NCI-H510A treated with DMSO at 0.1 percent for 48 hours (cell line): ENCODE measurements at places on chromosomes 2 and 18.

GRCh38 chr2:197209742-197210408, 100.7 kb downstream of the ANKRD44 start:
- no peak for DNase-seq

DNA sequence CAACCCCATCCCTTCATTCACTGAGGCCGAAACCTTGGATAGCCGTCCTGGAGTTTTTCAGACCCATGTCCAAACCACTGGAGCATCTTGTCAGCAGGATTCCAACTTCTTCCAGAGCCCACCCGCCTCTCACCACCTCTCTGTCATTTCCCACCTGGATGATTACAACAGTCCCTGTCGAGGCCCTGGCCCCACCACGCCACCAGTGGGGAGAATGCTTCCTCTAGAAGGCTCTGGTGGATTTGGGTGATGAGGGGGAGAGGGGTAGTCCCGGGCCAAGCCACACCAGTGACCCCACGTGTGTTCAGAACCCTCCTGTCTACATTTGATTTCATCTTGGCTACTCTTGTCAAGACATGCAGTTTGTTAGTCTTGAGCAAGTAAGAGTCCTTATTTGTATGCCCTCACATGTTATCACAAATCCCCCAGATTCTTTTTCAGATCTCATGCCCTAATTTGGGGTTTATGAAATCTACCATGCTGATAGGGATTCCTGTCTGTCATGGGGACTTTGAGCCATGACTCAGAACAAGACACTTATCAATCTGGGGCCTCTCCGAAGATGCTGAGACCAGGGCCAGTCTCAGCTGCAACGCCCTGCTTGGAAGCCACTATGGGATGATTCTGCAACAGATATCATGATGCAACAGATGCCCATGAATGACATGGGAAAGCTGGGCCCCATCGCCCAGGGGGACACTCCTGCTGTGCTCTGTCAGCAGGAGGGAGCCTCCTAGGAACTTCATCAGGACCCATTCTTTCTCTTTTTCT, 186.1 kb downstream of the ZFP36L2 start:
- no peak for DNase-seq

DNA sequence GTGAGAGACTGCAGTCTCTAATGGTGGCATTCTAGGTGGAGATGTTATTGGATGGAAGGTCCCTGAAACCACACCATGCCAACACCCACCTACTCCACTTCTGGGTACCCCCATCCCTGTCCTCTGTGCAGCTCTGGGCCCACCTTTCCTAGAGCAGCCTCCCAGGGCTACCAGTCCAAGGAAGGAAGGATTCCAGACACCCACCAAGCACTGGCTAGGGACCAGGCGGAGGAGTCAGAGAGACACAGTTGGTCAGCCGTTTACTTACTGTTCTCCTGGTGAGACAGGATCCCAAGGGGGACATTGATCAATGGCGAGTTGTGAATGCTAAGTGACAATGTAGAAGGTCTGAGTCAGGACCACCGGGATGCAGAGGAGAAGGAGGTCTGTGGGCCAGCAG, 151.6 kb downstream of the TTC32 start:
- no peak for DNase-seq

- DNase-seq: no peak
Observed at GRCh38 chr2:84938194-84938879, 32.6 kb upstream of the KCMF1 start.

- DNase-seq: peak; percentile 4
Observed at GRCh38 chr18:62452280-62452831, 70.5 kb upstream of the ZCCHC2 start.

DNA sequence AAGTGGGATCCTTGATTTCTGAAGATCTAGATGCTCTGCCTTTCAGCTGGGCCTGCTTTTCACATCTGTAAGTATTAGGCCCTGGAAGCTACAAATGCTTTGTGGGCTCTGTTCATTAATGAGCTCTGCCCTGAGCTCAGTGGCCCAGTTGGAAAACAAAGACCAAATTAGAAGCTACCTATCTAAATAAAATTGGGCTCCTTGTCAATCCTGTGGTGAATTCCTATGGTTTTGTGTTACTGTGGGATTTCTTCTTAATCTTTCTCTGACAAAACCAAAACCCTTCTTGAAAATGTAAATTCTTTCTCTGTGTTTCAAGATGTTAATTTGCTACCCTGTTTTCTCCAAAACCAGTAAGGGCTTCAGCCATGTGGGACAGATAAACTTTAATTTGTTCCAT, 219.0 kb upstream of the HS6ST1 start:
- no peak for DNase-seq

- DNase-seq: no peak
Observed at GRCh38 chr2:216849987-216850386, 9.9 kb downstream of the TNP1 start.

DNA sequence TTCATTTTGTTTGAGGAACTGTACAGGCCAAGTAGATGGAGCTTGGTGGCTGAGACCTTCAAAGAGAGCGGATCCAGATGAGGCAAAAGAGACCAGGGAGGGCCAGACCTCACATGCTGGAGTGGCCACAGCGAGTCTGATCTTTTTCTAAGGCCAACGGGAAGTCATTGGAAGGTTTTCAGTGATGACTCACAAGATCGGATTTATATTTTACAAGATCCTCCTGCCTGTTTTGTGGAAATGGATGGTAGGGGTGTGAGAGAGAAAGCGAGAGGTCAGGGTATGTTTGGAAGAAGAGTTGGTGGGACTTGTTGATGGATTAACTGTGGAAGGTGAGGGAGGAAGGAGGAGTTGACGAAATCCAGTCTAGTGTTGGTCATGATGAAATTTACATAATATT, 44.6 kb upstream of the TUBA3D start:
- DNase-seq: no peak

- DNase-seq: no peak
Observed at GRCh38 chr18:75097491-75098225, 111.3 kb downstream of the PTGR3 start.

DNA sequence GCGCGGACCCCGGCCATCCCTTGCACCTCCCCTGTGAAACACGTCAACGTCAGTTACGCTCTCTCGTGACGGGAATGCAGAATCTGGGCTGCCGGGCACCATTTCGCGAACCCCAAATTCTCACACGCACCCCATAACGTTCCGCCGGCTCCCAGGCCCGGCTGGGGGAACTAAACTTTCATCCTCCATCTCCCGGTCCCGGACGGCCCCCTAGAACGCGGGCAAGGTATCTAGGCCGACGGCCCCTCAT, 544 bp downstream of the DNAJC27 start:
- DNase-seq: no peak

DNA sequence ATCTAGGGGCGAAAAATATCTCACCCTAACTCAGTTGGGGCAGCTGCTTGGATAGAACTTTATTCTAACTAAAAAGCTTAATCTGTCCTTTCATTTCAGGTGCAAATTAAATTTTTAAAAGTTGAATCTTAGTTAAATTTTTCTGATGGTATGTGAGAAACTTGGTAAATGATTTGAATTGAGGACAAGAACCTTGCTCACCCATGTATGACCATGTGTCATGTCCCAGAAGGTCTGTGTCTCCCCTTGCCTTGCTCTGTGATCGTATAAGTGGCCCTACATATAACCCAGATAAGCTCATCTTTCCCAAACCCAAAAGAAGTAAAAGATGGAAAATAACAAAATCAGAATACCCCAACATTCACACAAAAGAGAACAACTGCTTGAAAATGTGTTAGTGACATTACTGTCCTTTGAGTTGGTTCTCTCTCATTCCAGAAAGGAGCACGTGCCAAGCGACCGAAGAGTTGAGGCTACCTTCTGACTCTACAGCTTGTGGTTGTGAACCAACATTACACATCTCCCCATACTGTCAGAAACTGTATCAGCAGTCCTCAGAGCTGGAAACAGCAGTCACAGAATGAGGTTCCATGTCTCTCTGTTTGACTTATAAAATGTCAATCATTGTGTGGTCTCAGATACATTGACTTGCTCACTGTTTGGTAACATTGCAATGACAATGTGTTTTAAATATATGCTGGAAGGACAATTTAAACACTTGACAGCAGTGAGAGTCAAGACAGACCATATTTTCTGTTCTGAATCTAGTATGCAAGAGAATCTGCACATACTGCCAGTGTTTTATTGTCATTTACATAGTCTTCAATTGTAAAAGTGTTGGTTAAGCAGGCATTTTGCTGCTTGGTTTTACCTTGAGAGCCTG, 46.3 kb upstream of the TANK start:
- no peak for DNase-seq

GRCh38 chr2:200414367-200414766, 95.5 kb downstream of the KCTD18 start:
- no peak for DNase-seq

GRCh38 chr2:158493458-158493857, 36.7 kb downstream of the PKP4 start:
- no peak for DNase-seq

DNA sequence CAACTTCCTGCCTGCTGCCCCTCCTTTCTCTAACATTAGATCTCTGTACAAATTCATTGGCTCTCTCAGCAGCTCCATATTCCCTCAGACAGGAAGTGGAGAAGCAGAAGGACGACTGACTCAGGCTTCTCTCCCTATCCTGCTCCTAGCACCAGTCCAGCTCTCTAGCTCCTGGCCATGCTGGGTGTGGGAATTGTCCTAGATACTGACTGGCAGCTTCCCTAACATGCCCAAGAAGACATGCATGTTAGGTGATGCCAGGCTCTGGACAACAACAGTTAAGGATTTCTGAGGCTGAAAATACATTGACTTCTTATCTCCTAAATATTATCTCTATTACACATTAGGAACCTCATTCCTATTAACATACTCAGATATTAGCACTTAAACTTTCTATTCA, 292.9 kb downstream of the IKZF2 start:
- DNase-seq: no peak

DNA sequence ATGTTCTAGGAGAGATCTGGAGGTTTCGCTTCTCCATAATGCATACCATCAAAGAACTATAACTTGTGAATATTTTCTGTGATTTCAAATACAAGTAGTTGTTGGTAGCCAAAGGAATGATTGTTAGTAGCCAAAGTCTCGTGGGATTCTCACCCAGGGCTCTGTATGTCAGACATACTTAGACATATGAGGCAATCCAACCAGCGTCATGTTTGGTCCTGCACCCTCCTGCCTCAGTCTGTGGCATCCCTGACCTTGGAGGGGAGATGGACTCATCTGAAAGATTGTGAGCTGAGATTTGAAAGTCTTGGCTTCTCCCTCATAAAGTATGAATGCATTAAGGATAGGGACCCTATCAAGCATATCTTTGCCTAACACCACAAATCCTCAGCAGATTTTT, 81.2 kb downstream of the CTIF start:
- no peak for DNase-seq

DNA sequence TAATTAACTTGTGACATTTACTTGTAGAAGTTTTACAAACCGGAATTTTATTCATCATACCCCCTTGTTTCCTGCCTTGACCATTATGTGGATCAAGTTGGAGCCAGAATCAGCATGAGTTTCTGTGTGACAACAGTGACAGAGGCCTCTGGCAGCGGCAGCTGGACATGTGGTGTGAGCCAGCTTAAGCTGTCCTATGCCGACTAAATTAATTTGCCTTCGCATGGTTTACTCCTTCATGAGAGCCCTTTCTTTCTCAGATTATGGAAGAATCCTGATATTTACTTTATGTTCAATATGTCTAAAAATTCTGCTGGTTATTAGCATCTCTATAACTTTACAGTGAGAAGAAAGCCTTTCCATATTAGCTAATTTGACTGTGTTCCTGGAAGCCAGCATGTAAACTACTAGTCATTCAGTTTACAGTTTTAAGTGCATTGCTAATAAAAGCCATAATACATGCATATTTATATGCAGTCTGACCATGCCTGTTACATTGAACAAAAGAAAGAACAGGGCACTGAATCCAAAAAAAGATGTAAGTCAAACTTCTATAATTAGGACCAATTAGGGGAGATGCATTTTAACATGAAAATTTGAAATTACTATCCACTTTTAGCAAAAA, 495.8 kb upstream of the ACVR2A start:
- DNase-seq: no peak

- DNase-seq: peak; percentile 82
Observed at GRCh38 chr2:209960676-209961630, 41.5 kb upstream of the RPE start.

DNA sequence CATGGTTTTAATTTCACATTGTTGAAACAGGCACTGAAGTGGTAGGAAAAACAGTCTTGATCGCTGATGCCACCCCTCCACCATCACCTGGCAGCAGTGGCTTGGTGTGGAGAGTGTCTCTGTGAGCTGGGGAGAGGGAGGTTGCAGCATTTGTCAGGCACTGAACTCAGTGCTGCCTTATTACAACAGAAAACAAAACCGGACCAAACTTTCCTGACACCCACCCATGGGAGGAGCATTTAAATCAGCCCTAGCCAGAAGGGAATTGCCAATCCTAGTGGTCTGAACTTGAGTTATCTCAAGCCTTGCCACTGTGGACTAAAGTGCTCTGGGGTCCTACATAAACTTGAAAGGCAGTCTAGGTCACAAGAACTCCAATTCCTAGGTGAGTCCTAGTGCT, 103.0 kb upstream of the LGALSL start:
- DNase-seq: no peak

GRCh38 chr2:58006952-58007284, 39.7 kb upstream of the VRK2 start:
- no peak for DNase-seq

- DNase-seq: no peak
Observed at GRCh38 chr2:152694161-152694661, 23.1 kb downstream of the PRPF40A start.

DNA sequence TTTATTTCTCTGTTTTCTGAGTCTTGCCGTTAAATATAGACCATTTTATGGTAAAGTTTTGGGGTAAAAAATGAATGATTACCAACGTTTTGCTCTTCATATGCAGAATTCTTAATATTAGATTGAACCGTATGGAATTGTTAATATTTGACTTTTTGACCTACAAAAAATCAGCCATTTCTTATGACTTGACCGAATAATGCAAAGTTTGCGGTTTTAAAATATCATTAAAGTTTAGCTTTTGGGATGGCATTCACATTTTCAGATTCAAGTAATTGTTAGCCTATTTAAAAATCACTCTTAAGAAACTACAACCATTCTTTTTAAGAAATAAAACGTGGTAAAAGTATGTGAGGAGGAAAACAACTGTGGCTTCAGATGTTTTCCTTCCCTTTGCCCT, 138.0 kb downstream of the HAUS1 start:
- DNase-seq: no peak

GRCh38 chr2:237210763-237211162, 125.1 kb downstream of the COPS8 start:
- DNase-seq: no peak
